ENCODE measurements at places on chromosomes 2 and 18.

DNA sequence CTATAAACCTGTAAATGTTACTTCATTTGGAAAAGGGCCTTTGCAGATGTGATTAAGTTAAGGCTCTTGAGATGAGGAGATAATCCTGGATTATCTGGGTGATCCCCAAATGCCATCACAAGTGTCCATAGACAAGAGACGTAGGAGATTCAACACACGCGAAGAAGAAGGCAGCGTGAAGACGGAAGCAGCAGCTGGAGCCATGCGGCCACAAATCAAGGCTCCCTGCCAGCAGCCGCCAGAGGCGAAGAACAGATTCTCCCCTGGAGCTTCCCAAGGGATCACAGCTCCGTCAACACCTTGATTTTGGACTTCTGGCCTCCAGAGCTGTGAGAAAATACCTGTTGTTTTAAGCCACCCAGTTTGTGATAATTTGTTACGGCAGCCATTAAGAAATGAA, 11.0 kb upstream of the VAPA start:
- no peaks in the 10 kb centered on the region for H3K27me3 ChIP-seq
- no peak for DNase-seq
- H3K4me1 ChIP-seq = no peaks in the 10 kb centered on the region
- no peaks in the 10 kb centered on the region for H3K36me3 ChIP-seq
- no peak overlapping the region for H3K27ac ChIP-seq

GRCh38 chr2:119137502-119137901, 21.0 kb downstream of the C1QL2 start:
- H3K27ac ChIP-seq = no peak overlapping the region
- H3K36me3 ChIP-seq = no peaks in the 10 kb centered on the region
- no peak overlapping the region for H3K4me3 ChIP-seq
- H3K27me3 ChIP-seq = peaks cover 6% of the 10 kb centered on the region
- DNase-seq = no peak
- H3K4me1 ChIP-seq = no peaks in the 10 kb centered on the region

DNA sequence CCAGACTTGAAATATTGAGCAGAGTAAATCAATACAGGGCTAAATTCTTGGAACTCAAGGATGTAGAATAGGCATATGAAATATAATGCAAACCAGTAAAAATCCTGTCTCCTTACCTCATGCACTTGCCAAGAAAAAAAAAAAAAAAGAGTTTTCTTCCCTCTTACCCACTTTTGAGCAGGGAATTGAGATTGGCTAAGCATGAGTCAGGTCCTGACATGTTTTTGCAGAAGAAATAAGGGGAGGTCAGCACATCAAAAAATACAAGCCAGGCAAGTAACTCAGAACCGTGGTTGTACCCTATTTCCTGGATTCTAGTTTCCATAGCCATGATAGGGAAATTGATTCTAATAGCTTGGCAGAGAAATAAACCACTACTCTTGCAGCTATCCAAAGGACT, 1526.7 kb downstream of the LRP1B start:
- no peaks in the 10 kb centered on the region for H3K4me1 ChIP-seq
- H3K36me3 ChIP-seq = no peaks in the 10 kb centered on the region
- H3K4me3 ChIP-seq = no peak overlapping the region

- no peaks in the 10 kb centered on the region for H3K27me3 ChIP-seq
- no peaks in the 10 kb centered on the region for H3K36me3 ChIP-seq
- H3K4me3 ChIP-seq = no peak overlapping the region
- no peaks in the 10 kb centered on the region for H3K4me1 ChIP-seq
Observed at GRCh38 chr18:12434541-12434929, 26.8 kb downstream of the PRELID3A start.

- H3K4me3 ChIP-seq = no peak overlapping the region
- H3K27me3 ChIP-seq = no peaks in the 10 kb centered on the region
- no peaks in the 10 kb centered on the region for H3K4me1 ChIP-seq
- no peak overlapping the region for H3K27ac ChIP-seq
- DNase-seq = no peak
Observed at GRCh38 chr18:6236258-6236657, 178.5 kb downstream of the L3MBTL4 start.

GRCh38 chr2:85329181-85329651, 1.4 kb upstream of the TGOLN2 start:
- H3K36me3 ChIP-seq = no peaks in the 10 kb centered on the region
- no peaks in the 10 kb centered on the region for H3K27me3 ChIP-seq
- no peak for DNase-seq
- H3K4me3 ChIP-seq = no peak overlapping the region

GRCh38 chr2:120793682-120794403, 58.2 kb downstream of the GLI2 start:
- H3K4me1 ChIP-seq = no peaks in the 10 kb centered on the region
- DNase-seq = no peak
- H3K4me3 ChIP-seq = no peak overlapping the region
- H3K27ac ChIP-seq = no peak overlapping the region
- no peaks in the 10 kb centered on the region for H3K36me3 ChIP-seq

- DNase-seq = no peak
- no peaks in the 10 kb centered on the region for H3K27me3 ChIP-seq
- no peaks in the 10 kb centered on the region for H3K36me3 ChIP-seq
- no peaks in the 10 kb centered on the region for H3K4me1 ChIP-seq
- no peak overlapping the region for H3K4me3 ChIP-seq
Observed at GRCh38 chr18:10391506-10391905, 62.9 kb upstream of the APCDD1 start.

GRCh38 chr2:141440072-141440635, 690.7 kb downstream of the LRP1B start:
- H3K36me3 ChIP-seq = no peaks in the 10 kb centered on the region
- no peaks in the 10 kb centered on the region for H3K4me1 ChIP-seq
- no peak overlapping the region for H3K27ac ChIP-seq
- H3K4me3 ChIP-seq = no peak overlapping the region
- H3K27me3 ChIP-seq = no peaks in the 10 kb centered on the region

DNA sequence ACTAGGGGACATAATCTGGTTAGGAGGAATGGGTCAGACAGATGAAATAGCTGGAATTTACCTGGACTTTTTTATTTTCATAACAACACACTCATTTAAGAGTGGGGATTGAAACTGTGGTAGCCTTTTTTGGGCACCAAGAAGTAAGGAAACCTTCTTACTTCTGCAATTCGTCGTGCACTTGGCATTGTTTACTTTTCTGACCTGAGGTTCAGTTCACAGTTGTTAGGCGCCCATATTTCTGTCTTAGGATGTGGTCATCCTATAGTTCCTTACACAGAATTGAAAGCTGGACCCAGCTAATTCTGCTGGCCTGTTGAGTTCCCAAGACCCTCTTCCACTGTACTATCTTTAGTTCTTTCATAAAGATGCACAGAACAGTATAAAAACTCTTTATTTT, 72.9 kb downstream of the TMX3 start:
- no peaks in the 10 kb centered on the region for H3K36me3 ChIP-seq
- DNase-seq = no peak
- H3K27ac ChIP-seq = no peak overlapping the region
- no peak overlapping the region for H3K4me3 ChIP-seq
- no peaks in the 10 kb centered on the region for H3K4me1 ChIP-seq
